ENCODE measurements at places on chromosomes 5 and 9.

GRCh38 chr9:120668399-120668798 is 45.9 kb downstream of the MEGF9 start:
- no peak for DNase-seq

GRCh38 chr5:156591631-156592030 is 258.5 kb upstream of the PPP1R2B start:
- no peak for DNase-seq

GRCh38 chr5:54066433-54066832 is 243.9 kb downstream of the ARL15 start:
- DNase-seq: no peak

DNA sequence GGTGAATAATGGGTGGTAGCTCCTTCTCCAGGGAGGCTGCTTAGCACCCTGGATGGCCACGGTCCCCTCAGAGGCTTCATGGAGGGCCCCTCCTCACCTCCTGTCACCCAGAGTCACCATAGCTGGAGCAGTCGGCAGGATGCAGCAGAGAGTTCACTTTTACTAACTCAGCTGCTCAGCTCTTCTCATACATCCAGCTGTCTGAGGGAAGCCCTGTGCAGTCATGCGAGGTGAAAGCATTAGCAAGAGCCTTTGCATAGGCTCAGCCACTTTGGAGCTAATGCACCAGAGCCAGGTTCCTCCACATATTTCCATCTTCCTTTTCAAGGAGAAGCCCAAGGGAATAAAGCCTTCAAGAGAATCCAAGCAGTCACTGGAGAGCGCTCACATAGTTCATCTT is 499.2 kb downstream of the BNC2 start:
- no peak for DNase-seq

GRCh38 chr5:163161512-163161911 is 275.9 kb upstream of the CCNG1 start:
- DNase-seq: no peak

DNA sequence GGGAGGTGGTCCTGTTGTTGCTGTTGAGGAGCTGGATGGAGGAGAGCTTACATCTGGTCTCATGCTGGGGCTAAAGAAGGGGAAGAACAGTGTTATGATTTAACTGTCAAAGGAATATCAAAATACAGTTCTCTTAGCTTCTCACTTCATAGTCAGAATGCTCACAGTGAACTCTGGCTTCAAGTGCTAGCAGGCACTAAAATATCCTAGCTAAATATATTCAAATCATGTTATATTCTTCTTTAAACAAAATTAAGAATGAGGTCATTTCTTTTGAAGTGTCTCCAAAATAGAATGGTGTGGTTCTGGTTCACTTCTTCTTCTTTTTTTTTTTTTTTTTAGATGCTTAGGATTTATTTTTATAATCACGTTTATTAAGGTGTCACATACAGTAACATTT is 89.4 kb downstream of the NR3C1 start:
- no peak for DNase-seq

- no peak for DNase-seq
Observed at GRCh38 chr5:176379881-176380280, 8.5 kb downstream of the NOP16 start.

GRCh38 chr5:105380126-105380525 is 1817.5 kb upstream of the NUDT12 start:
- DNase-seq: no peak

DNA sequence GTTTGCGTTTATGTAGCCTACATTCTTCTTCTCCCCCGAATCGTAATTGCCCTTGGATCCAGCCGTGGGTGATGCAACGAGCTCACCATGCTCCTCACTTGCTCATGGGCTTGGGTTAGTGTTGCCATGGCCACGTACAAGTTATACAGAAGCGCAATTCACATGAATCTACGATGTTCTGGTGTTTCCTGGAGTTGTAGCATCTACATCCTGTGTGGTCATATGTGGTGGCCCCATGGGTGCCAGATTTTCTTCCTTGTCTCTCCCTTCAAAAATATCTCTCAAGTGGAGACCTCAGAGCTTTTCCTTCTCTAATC is 115.3 kb downstream of the TLE4 start:
- no peak for DNase-seq

- no peak for DNase-seq
Observed at GRCh38 chr5:116766470-116766947, 191.9 kb upstream of the SEMA6A start.

DNA sequence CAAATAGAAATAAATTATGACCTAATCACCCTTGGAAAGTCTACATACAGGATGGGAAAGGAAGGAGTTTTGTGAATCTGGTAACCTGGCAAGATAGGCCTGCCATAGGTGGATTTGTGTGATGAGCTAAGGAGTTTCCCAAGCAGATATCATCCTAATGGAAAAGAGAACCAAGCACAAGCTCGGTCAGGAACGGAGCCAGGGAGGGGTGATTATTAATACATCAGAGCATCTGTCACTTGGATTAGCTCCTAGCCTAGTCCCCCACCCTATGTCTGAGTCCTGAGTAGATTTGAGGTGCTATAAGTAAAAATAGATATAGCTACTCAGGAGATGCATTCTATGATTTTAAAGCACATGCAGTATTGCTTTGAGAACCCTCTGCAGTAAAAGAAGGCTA is 57.3 kb upstream of the SMARCA2 start:
- no peak for DNase-seq
